ENCODE measurements at places on chromosomes 7 and 10.

DNA sequence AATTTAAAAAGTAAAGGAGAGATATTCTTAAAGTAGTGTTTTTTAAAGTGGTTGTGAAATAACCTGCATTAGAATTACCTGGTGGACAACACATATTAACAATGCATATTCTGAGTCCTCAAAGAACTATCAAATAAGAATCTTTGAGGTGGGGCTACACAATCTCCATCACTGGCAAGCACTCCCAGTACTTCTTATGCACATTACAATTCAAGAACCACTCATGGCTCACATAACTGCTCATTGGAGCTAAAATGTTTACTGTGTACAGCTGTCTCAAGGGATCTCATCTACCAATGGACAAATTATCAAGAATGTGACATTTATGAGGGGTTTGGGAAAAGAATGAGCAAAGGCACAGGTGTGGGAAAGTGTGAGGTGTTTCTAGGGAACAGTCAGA, 692.0 kb downstream of the PHTF2 start:
- ATAC-seq, result no peak

GRCh38 chr7:41027428-41028115, 675.3 kb downstream of the INHBA start:
- ATAC-seq, result peak; percentile 94

DNA sequence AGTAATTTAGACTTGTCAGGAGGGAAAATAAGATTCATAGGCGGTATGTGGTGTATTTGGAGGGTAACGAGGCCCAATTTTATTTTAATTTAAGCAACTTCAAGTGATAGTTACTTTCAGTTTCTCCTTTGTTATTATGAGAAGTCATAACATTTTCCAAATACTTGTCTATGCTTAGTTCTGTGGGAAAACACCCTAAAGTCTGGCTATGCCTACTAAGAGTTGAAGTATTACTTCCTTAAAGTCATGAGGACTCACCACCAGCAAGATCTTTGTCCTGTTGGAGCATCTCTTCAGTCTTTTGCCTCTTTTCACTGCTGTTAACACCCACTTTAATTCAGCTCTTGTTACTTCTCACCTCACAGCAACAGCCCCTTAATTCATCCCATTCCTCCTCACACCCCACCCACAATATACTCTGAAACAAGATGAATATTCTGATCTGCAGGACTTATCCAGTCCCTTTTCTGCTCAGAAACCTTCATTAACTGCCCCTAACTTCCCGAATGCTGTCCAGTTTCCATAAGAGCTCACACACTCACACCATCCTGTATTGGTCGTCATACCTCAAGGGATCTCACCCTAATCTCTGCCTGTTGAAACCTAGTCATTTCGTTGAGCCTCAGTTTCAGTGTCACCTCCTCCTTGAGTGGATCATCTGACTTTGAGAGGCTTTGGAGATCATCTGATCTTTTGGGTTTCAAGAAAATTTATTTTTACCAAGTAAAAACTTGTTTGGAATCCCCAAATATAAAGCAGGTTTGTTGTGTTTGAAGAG, 61.3 kb downstream of the DNAH11 start:
- no peak for ATAC-seq

- ATAC-seq, result no peak
Observed at GRCh38 chr7:137399827-137400823, 56.6 kb upstream of the PTN start.

- peak; percentile 70 for ATAC-seq
Observed at GRCh38 chr7:90661290-90662151, 65.4 kb downstream of the CDK14 start.

DNA sequence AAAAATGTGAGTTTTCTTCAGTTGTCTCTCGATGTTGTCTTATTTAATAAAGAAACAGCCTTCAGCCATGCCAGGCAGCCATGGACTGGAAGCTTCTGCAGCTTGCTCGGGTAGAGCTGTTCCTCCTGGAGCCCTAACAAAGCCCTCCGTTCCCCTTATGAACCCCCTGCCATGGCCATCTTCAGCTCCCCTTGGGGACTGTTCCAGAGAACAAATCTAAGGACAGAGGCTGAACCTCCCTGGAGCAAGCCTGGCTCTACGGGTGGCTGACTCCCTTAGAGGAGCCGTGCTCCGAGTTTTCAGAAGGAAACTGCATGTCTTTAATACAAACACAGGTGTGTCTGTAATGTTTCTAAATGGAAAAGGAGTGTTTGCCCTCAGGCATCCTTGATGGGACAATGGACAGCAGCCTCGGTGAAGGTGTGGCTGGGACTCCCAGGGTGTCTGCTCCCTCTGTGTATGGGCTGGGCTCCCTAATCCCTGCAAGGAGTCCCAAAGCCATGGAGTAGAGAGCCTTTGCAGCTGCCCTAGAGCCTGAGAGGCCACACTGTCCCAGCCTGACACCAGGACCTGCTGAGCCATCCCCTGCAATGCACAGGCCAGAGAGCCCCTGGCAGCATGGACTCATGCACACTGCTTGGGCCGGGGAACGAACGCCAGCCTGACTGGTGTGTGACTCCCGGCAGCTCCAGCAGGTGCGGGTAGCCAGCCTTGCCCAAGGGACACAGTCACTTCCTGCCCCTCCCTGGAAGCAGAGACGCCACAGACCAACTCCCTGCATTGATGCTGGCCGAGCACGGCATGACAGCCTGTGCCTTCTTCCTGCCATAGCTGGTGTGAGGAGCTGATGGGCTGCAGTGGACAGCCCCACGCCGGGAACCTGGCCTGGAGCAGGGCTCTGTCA, 381.8 kb downstream of the TCERG1L start:
- no peak for ATAC-seq

DNA sequence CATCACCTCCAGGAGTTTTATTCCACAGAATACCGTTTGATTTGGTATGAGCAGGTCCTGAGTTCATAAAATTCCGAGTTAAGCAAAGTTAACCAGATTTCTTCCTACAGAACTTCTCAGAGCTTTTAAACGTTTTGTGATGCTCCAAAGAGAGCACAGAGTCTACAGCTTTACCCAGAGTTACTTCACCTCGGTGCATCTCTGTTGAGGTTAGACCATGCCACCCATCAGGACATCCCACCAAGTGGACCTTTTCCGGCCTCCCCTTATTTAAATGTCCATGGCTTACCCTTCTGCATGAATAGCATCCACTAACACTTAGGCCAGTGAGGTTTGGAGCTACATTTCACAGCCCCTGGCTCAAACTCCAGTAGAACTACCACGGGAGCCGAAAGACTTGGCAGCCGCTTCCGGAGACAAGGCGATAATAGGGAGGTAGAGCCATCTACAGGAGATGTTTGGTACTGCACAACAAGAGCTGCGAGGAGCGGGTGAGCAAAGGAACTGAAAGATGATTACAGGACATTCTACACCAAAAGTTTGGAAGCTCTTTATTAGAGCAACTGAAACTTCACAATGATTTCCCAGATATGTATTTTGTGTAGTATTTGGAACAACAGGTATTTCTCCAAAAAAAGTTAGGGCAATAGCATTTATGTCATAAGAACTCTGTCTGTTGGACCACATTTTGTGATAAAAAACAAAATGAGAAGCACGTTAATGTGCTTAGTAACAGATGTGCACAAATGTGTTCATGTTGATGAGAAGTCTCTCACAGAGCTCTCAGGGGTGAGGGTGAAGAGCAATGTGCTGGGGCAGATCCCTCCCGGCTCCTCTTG, 174.7 kb downstream of the HERPUD2 start:
- ATAC-seq, result peak; percentile 92

GRCh38 chr7:52668435-52668834, 367.0 kb upstream of the POM121L12 start:
- ATAC-seq, result no peak

GRCh38 chr10:46253076-46254006, 33.5 kb upstream of the ANTXRL start:
- no peak for ATAC-seq

DNA sequence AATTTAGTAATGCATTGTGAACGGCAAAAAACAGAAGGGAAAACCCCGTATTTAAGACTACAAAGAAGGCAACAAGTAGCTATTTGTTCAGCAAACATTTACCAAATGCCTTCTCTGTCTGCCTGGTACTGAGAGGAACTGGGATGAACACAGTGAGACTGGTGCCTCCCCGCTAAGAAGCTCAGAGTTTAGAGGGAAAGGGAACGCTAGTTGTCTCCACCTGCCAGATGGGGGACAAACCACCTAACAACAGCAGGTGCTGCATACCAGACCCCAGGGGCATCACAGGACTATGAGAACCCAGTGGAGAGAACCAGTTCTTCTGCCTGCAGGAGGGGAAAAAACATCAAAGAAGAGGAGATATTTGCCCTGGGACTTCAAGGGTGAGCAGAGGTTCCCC, 147.1 kb downstream of the SLC25A13 start:
- no peak for ATAC-seq

GRCh38 chr7:138512885-138513284, 52.8 kb downstream of the TRIM24 start:
- ATAC-seq, result no peak

GRCh38 chr10:91796331-91797047, 1.7 kb upstream of the TNKS2 start:
- ATAC-seq, result no peak

GRCh38 chr10:1149793-1150637, 93.8 kb downstream of the WDR37 start:
- ATAC-seq, result peak; percentile 25

DNA sequence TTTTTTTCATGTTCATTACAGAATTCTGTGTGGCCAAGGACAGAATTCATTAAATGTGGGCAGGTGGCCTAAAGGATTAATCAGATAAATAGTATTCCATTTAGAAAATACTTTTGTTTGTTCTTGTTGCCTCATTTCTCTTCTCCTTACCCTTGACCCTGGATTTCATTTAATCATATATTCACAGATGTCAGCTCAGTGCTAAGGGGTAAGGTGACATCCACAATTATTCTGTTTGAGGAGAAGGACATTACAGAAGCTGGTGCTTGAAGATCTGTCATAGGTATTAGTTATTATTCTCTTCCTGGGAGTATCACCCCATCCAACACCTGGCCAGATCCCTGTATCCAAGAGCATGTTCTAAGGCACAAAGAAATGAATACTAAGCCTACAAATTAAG, 961.1 kb downstream of the XPNPEP1 start:
- ATAC-seq, result no peak

- ATAC-seq, result no peak
Observed at GRCh38 chr10:75226656-75227055, 9.1 kb downstream of the COMTD1 start.

DNA sequence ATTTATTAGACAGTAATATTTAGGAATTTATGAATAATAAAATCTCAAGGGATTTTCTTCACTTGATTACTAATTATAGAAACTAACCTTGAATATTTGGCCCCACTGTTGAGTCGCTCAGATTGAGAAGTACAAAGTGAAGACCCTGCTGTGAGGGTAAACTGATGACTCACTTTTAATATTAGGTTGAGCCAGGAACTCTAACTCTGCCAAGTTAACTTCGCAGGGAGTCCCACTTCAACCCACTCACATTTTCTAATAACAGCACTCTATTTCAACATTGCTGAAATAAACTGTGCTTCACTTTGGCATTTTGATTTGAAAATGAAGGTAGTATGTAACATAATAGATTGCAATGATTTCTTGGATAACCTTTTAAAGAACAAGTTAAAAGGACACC, 200.7 kb downstream of the POLR1F start:
- no peak for ATAC-seq

- no peak for ATAC-seq
Observed at GRCh38 chr10:123890226-123890625, 1.4 kb downstream of the CPXM2 start.

GRCh38 chr10:126334272-126334671, 54.0 kb downstream of the ADAM12 start:
- ATAC-seq, result peak; percentile 72

DNA sequence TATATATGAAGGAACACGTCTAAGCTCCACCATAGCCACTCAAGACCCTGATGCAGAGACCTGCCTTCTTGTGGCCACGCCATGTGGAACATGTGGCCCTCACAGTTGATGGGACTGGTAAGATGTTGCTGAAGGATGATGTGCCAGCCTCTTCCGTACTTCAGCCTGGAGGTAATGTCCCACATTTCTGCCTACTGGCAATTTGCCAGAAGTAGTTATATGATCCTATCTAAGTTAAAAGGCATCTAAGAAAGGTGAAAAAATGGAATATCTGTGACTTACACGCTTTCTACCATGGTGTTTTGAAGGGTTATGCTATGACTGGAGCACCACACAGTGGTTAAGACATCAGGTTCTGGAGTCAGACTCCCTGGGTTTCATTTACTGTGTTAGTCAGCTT, 948.7 kb upstream of the GHITM start:
- no peak for ATAC-seq

GRCh38 chr7:28161331-28161730, 19.3 kb downstream of the JAZF1 start:
- ATAC-seq, result no peak

DNA sequence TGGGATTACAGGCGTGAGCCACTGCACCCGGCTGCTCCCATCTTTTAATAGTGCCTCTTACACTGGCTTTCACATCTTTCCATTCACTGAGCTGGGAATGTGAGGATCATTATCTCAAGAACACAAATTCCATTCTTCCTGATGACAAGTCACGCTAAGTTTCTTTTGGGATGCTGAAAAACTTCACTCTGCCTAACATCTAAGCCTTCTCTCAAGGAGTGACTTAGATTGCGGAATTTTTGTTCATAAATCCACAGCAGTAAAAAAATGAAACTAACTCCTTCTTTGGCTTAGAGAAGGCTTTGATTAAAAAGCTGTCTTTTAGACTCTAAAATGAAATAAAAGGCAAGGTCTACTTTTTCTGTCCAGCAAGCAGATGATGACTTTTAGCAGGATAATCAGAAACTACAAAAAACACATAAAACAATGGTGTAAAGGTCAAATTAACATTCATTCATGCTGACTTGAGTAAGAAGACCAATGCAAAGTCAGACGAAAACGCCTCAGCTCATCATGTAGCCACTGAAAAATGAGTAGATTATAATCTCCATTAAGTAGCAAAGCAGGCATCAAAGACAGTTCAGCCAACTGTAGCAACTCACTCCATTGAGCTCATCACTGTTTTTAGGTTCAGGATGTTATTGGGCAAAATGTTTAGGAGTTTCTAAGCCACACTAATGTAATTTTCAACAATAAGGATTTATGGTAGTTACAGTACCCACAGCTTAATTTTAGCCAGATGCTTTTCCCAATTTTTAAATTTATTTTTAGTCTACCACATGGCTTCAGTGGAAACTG, 178.8 kb downstream of the ELMO1 start:
- no peak for ATAC-seq

- ATAC-seq, result no peak
Observed at GRCh38 chr7:50594734-50595485, 29.7 kb upstream of the DDC start.

- no peak for ATAC-seq
Observed at GRCh38 chr7:140229591-140230515, 53.1 kb upstream of the KDM7A start.

GRCh38 chr10:118471863-118472262, 123.6 kb downstream of the PRLHR start:
- ATAC-seq, result no peak

- no peak for ATAC-seq
Observed at GRCh38 chr10:62239994-62240393, 28.6 kb downstream of the RTKN2 start.

GRCh38 chr7:48506569-48506968, 335.3 kb downstream of the ABCA13 start:
- ATAC-seq, result no peak

DNA sequence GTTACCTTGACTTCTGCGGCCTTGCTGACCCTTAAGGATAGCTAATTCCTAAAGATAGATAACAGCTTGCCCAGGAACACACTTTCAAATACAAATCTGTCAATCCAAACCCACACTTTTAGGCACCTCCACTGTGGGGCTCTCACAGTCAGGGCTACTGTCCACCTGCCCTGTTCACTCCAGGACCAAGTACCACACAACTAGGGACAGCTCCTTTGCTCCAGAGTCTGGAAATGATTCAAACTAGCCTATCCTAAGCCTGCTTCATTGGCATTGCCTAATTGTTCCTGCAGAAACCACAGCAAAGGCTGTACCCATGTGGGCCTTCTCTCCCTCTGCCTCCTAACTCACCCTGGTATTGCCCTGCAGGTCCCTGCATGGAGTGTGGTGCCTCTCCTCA, 538.9 kb upstream of the IGFBP3 start:
- no peak for ATAC-seq

All from SK-N-SH treated with all-trans-retinoic acid at 6 μM for 48 hours (cell line).